Pericardium fibroblast (primary cell): ENCODE measurements at places on chromosomes 4 and X. TPM values are rescaled to one million over a fixed set of nuclear protein-coding genes. Genes with fewer than 3 reads are reported as not detected.

GAGE1 gene
- not detected in 2 replicates for total RNA-seq

RTL3 gene
- 0.12 and 0.43 TPM in 2 replicates for total RNA-seq

UCP1 gene
- total RNA-seq, result not detected in 2 replicates

ZDHHC15 gene
- total RNA-seq, result 0.12 TPM in 1 of 2 replicates, not detected in the other

HMX1 gene
- not detected in 2 replicates for total RNA-seq

PLAC8 gene
- total RNA-seq, result 0.17 TPM in 1 of 2 replicates, not detected in the other

VCX gene
- not detected in 2 replicates for total RNA-seq

TREX2 gene
- 6.0 and 13.3 TPM in 2 replicates for total RNA-seq

GAGE12F gene
- not detected in 2 replicates for total RNA-seq

EDA2R gene
- total RNA-seq, result 2.0 and 13.9 TPM in 2 replicates

TMSB15A gene
- total RNA-seq, result 1.8 TPM in 1 of 2 replicates, not detected in the other

PWWP3B gene
- 5.5 and 11.7 TPM in 2 replicates for total RNA-seq

NPY5R gene
- total RNA-seq, result not detected in 2 replicates

TMPRSS11E gene
- total RNA-seq, result not detected in 2 replicates

INTU gene
- 1.5 TPM in 2 replicates for total RNA-seq

HMGN5 gene
- total RNA-seq, result 2.3 TPM in 1 of 2 replicates, not detected in the other

SLC2A9 gene
- 2.6 and 4.6 TPM in 2 replicates for total RNA-seq

TMEM271 gene
- total RNA-seq, result not detected in 2 replicates

RBMXL3 gene
- not detected in 2 replicates for total RNA-seq

DCUN1D4 gene
- 18.0 and 22.1 TPM in 2 replicates for total RNA-seq

CCDC110 gene
- total RNA-seq, result 0.09 and 0.93 TPM in 2 replicates

ABCG2 gene
- under 0.01 and 0.23 TPM in 2 replicates for total RNA-seq

STK32B gene
- 0.47 and 1.7 TPM in 2 replicates for total RNA-seq

ING2 gene
- total RNA-seq, result 9.2 and 25.8 TPM in 2 replicates

USP17L22 gene
- total RNA-seq, result not detected in 2 replicates

FHDC1 gene
- 0.35 and 0.60 TPM in 2 replicates for total RNA-seq

PAGE5 gene
- total RNA-seq, result not detected in 2 replicates

TLL1 gene
- under 0.01 and 0.12 TPM in 2 replicates for total RNA-seq

IQCM gene
- total RNA-seq, result not detected in 2 replicates

GABRA4 gene
- total RNA-seq, result not detected in 2 replicates

WAS gene
- 0.23 TPM in 1 of 2 replicates, not detected in the other for total RNA-seq

MGAT4D gene
- total RNA-seq, result not detected in 2 replicates

TAF7L gene
- total RNA-seq, result not detected in 2 replicates

TLR10 gene
- total RNA-seq, result not detected in 2 replicates

C4orf50 gene
- not detected in 2 replicates for total RNA-seq

LRAT gene
- total RNA-seq, result under 0.01 and 0.12 TPM in 2 replicates

MAOA gene
- 105 and 112 TPM in 2 replicates for total RNA-seq

MMRN1 gene
- 0.58 TPM in 1 of 2 replicates, not detected in the other for total RNA-seq

STARD8 gene
- 0.34 and 1.4 TPM in 2 replicates for total RNA-seq

ARHGEF9 gene
- 5.3 and 11.9 TPM in 2 replicates for total RNA-seq

VSIG4 gene
- total RNA-seq, result not detected in 2 replicates

GPC3 gene
- total RNA-seq, result 32.3 and 39.1 TPM in 2 replicates

GNRHR gene
- not detected in 2 replicates for total RNA-seq

DAPP1 gene
- not detected in 2 replicates for total RNA-seq

MCUB gene
- 12.8 and 28.0 TPM in 2 replicates for total RNA-seq

NWD2 gene
- not detected in 2 replicates for total RNA-seq

TMPRSS11A gene
- not detected in 2 replicates for total RNA-seq

BGN gene
- 135 and 164 TPM in 2 replicates for total RNA-seq

COL4A6 gene
- total RNA-seq, result 1.3 and 3.5 TPM in 2 replicates

USP27X gene
- total RNA-seq, result 0.58 and 2.8 TPM in 2 replicates

GPR82 gene
- not detected in 2 replicates for total RNA-seq

PDS5A gene
- total RNA-seq, result 27.9 and 34.5 TPM in 2 replicates
